GM19239 (cell line): ENCODE measurements at places on chromosomes 2 and 18.

DNA sequence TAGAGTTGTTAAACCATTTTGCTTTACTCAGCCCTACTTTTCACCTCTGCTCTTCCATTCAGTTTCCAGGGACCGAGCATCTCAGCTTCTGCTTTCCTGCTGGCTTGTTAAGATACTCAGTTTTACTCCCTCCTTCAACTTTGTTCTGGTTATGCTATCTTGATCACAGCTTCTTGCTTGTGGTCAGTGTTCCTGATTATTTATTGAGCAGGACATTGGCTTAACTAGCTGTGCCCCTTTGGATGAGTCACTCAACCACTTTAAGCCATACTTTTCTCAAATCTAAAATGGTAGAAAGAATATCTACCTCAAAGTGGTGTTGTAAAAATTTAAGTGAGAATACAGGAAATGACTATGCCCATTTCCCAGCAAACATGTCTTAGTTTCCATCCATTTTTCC, 124.0 kb downstream of the KYNU start:
- DNase-seq: no peak

DNA sequence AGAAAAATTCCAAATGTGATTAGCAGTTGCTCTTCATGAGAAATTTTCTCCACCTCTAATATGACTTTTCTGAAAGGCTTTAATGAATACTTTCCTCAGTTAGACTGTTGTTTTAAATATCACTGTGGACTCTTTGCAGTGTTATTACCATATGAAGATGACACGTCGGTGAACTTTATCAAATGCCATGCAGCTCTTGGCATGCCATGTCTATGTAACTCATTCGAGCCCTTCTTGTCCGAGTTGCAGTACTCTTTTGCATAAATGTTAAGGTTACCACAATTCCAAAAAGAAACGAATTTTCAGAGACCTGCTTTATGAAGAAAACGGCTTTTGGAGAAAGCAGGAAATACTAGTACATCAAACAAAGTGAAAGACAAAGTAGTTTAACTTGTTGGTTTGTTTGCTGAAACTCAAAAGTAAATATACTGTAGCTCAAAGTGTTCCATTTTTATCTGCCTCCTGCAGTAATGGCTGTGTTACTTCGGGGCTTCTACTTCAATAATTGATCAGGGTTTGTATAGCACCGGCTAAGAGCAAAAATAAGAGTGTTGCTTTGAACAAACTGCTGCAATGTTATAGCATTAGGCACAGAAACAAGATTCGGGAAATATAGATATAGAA, 204.1 kb downstream of the ARHGAP15 start:
- DNase-seq: no peak

- no peak for DNase-seq
Observed at GRCh38 chr2:20181761-20182160, 43.2 kb downstream of the SDC1 start.

DNA sequence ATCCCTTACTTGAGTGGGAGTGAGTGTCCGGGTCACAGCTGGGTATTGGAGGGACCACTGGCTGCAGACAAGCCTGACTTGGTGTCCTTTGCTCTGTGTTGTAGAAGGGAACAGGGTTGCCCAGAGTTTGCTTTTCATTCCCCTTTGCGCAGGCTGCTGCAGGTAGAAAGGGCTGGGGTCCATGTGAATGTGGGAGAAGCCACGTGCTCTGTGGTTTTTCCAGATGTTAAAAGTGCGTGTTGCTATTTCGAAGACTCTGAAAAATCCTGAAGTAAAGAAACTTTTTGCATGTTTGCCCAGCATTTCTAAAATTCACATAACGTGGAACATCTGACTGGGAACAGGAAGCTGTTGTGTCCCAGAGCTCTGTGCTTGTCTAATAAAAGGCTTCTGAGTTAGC, 28.8 kb downstream of the GLI2 start:
- DNase-seq: no peak

DNA sequence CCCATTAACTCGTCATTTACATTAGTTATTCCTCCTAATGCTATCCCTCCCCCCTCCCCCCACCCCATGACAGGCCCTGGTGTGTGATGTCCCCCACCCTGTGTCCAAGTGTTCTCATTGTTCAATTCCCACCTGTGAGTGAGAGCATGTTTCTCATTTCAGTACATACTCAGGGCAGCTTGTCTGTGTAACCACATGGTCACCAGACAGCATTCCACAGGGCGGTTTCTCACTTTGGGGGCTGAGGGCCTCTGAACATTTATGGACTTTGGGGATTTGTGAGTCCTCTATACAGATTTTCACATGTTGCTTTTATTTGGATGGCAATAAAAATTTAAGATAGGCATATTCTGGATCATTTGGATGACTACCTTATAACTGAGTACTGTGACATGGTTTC, 84.0 kb downstream of the LYPD6B start:
- DNase-seq: no peak

DNA sequence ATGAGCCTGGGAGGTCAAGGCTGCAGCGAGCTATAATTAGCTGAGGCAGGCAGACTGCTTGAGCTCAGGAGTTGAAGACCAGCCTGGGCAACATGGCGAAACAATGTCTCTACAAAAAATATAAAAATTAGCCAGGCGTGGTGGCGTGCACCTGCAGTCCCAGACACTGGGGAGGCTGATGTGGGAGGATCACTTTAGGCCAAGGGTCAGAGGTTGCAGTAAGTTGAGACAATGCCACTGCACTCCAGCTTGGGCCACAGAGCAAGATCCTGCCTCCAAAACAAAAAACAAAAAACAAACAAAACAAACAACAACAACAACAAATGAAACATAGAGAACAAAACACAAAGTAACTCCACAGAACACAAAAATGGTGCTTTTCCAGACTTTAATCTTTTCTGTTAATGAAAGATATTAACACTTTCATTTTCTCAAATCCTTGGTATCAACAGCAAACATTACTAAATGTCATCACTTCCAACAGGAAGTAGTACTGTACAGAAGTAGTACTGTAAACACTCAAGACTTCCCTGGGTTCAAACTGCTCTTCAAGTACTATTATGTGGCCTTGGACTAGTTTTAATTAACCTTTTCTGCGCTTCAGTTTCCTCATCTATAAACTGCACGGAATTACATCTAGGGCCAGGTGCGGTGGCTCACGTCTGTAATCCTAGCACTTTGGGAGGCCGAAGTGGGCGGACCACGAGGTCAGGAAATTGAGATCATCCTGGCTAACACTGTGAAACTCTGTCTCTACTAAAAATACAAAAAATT, 27.9 kb downstream of the PUM2 start:
- no peak for DNase-seq

DNA sequence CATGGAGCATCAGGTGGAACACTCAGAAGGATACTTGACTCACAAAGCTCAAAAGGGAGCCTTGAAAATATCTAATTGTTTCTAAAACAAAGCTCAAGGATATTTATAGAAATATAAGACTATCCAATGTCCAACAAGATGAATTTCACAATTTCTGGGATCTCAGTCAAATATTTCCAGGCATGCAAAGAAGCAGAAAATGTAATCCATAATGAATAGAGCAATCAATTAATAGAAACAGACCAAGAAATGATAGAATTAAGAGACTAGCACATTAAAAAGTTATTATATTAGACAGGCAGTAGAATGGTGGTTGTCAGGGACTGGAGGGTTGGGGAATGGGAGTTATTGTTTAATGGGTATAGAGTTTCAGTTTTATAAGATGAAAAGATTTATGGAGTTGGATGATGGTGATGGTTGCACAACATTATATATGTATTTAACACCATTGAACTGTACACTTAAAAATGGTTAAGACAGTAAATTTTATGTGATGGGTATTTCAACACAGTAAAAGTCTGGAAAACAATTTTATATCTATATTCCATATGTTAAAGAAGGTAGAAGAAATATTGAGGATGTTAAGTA, 189.9 kb upstream of the PIEZO2 start:
- no peak for DNase-seq

DNA sequence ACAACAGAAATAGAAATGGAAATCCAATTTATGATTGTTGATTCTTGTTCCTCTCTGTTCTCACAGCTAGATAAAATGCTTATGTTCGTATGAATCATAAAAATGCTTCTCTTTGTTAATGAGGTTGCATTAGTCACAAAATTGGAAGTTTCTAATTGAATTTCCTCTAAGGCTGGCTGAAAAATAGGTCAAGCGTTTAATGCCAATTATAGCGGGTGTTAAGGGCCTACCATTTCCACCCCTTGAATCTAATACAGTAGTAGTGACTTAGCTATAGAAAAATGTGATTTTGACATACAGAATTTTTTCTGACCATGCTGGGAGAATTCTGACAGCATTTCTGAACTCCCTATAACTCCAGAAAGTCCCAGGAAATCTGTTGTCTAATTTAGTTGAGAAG, 107.1 kb downstream of the TTN start:
- DNase-seq: no peak

- no peak for DNase-seq
Observed at GRCh38 chr2:19747310-19748072, 154.3 kb downstream of the TTC32 start.
